Caki2 (cell line): ENCODE measurements at places on chromosomes 16 and 17. TPM values are rescaled to one million over a fixed set of nuclear protein-coding genes. Genes with fewer than 3 reads are reported as not detected.

DNA sequence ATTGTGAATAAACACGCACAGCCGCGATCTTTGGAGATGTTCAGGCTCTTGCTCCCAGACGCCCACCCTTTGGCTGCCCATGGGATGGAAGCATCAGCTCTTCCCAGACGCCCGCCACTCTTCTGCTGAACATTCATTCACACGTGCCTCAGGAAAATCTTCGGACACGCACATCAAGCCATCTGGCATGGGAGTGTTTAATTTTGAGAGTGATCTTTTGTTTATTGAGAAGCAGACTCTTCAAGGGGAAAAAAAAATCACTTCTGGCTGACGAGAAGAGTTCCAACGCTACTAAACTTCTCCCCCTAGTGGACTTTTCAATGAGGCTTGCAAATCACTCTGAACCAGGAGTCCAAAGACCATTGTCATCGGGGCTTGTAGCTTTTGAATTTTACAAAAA lies 62.0 kb upstream of the NUDT7 start:
- DNase-seq: peak; percentile 51

DNA sequence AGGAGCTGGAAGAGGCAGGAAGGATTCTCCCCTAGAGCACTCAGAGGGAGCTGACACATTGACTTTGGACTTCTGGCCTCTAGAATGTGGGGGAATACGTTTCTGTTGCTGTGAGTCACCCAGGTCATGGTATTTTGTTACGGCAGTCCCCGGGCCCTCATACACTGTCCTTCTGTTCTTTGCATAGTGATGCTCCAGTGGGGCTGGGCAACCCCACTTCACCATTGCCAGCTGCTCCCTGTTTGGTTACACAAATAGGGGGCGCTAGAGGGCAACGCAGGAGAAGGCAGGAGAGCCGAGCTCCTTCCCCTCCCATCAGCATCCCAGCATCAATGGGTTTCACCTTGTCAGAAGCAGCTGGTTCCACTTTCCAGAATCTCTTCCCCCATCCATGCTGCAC lies 257.7 kb upstream of the FOXF1 start:
- no peak for DNase-seq

Gene C17orf78
- total RNA-seq: not detected in 2 replicates

- DNase-seq: no peak
These were observed 29.8 kb upstream of the ANKFY1 start for GRCh38 chr17:4293572-4293971.

DNA sequence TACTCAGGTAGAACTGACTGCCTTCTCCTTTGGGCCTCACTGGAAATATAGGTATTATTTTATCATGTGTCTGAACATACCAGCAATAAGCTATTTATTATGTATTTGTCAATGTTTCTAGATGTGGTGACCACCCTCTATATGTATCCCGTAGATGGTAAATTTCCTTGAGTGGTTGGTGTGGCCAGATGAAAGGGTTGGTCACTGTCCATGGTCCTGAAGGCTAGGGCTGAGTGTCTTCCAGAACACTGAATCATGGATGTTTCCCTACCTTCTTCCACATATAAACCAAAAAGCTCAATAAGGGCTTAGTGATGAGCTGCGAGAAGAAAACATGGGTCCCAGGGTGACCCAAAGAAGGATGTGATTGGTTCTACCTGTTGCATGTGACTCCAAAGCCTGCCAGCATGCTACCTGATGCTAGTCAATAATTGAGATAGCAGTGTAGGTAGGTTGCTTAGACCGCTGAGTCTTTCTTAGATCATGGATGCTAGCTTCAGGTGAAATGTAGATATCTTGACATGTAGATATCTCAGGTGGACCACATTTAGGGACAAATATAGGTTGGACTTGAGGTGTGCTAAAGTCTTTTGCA lies 150.3 kb downstream of the ASIC2 start:
- peak; percentile 41 for DNase-seq

Gene CHST4
- total RNA-seq: not detected in 2 replicates

GRCh38 chr16:57479205-57479975 lies 6.9 kb downstream of the DOK4 start:
- peak; percentile 27 for DNase-seq

DNA sequence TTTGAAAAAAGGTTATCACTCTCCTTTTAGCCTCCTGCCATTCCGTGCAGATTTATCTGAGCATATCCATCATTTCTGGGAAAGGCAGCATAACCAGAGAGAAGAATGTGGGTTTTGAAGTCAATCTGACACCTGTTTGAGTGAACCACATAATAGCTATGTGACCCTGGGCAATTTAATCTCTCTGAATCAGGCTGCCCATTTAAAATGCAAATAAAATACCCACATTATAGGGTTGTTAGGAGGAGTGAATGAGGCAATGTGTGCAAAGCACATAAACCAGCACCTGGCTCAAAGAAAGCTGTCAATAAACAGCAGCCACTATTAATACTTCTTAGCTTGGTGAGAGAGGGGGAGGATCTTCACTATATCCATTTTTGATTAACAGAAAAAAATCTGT lies 88.0 kb downstream of the CACNG1 start:
- no peak for DNase-seq

DNA sequence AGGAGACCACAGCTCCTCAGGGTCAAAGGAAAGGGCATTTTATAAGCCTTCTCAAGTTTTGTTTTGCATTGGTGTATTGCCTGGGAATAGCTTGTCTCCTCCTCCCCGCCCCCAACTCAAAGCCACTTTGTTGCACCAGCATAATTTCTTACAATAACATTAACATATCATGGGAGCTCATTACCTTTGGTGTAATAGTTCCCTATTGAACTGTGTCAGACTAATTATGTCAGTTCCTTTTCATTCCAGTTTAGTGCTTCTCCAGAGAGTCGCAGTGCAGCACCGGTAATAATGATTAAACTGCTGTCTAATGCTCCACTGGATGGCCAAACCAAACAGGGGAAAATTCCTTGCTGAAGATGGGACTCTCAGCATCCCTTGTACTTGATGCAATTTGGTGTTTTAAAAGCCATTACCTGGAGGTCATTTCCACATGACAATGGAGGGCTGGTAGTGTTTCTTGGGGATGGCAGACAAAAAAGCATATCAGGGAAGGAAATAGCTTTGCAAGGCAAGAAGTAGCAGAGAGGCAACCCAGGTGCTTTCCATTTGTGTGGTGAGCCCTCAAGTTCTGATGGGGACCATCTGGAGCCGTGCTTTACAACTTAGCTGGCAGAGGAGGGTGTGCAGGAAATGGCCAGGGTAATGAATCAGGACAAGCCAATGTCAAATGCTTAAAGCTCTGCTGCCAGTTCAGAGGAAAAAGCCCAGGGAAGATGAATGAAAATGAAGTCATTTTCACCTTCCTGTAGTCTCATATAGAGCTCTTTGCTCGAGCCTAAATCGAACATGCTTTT lies 91.5 kb upstream of the NLRP1 start:
- peak; percentile 49 for DNase-seq

Gene CDRT15L2
- total RNA-seq: not detected in 2 replicates

- peak; percentile 72 for DNase-seq
These were observed 24.6 kb upstream of the FAAP100 start for GRCh38 chr17:81576621-81577277.

- peak; percentile 60 for DNase-seq
These were observed 150.8 kb downstream of the SSH2 start for GRCh38 chr17:29778956-29779811.

GRCh38 chr17:7586673-7587419 lies 3.0 kb downstream of the SOX15 start:
- no peak for DNase-seq
